ENCODE measurements at places on chromosomes 13 and 19.

DNA sequence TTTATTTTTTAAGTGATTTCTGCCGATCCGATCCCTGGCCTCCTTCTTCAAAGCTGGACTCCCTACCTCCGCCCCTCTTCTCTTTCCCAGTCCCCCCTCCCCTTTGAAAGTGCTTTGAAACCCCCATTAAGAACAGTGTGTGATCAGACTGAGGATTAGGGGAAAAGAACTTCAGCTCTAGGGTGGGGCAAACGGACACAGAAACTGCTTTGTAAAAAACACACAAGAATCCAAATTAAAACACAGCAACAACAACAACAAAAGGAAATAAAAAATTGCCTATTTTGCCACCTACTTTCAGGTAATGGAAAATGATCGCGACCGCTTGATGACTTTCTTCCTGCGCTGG lies 1.4 kb downstream of the SPRY2 start:
- no peak for DNase-seq

- no peak for DNase-seq
Measured at GRCh38 chr13:41622432-41623429, 165.4 kb downstream of the RGCC start.

- no peak for DNase-seq
Measured at GRCh38 chr13:35961461-35962220, 169.5 kb downstream of the DCLK1 start.

DNA sequence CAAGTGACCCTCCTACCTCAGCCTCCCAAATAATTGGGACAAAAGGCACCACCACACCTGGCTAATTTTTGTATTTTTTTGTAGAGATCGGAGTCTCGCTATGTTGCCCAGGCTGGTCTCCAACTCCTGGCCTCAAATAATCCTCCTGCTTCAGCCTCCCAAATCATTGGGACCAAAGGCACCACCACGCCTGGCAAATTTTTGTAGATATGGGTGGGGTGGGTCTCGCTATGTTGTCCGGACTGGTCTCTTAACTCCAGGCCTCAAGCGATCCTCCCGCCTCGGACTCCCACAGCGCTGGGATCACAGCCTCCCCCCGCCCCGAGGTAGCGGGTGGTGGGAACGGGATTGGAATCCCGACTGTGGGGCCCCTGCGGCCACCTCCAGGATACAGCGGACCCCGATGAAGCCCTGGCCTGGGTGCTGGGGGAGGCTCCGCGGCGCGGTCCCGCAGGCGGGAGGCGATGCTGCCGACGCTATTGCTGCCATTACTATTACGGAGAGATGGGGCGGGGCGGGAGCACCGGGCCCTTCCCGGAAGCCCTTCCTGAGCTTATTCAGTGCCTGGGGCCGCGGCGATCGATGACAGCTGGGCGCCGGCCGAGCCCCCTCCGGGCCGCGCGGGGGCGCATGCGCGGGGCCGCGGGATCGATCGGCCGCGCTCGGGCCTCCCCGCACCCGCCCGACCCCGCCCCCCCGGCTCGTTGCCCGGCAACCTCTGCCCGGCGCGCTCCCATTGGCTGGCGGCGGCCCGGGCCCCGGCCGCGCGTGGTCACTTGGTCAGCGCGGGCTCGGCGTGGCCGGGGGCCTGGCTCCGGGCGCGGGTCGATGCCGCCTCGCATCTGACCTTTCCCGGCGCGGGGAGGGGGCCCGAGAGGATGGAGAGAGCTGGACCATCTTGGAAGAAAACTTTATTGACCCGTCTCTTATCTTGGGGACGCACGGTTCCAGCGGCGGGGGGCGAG lies 27.9 kb upstream of the ONECUT3 start:
- peak; percentile 40 for DNase-seq
